Left ventricle myocardium inferior (tissue), 1 donor: ENCODE measurements at places on chromosomes 7 and 10.

DNA sequence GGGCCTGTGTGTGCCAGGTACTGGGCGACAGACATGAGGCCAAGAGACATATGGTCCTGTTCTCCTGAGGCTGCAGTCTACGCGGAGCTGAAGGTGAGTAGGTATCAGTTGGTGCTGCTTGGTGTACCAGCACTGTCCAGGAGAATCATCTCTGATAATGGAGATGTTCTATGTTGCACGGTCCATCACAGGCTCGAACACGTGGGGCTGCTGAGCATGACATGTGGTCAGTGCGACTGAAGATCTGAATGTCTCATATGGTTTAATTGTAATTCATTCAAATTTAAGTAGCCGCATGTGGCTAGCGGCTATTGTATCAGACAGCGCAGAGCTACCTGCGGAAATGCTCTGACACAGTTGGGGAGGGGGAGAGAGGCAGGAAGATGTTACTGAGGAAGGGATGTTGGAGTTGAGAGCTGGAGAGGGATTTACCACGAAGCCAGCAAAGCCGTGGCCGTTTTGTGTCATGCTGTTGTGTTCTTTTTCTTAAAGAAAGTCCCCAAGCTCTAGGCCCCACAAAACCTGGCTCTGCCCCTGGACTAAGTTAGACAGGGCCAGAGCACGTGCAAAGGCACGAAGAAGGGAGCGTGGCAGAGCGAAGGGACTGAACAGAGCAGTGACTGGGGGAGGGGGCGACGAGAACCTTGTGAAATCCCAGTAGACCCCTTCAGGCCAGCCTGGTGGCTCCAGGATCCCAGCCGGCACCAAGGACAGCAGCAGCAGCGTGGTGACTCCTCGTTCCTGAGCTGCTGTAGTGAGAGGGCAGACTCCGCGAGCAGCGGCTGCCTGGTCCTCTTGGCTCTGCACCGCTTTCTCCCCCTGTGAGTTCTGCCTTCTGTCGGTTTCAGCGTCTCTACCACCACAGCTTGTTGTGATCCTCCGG is 20.0 kb downstream of the SMKR1 start:
- H3K27me3 ChIP-seq, result peaks cover 78% of the 10 kb centered on the region
- DNase-seq, result no peak
- H3K36me3 ChIP-seq, result no peaks in the 10 kb centered on the region
- no peak overlapping the region for H3K4me3 ChIP-seq
- no peak overlapping the region for H3K27ac ChIP-seq
- no peaks in the 10 kb centered on the region for H3K4me1 ChIP-seq

GRCh38 chr10:79404690-79405131 is 40.7 kb downstream of the ZCCHC24 start:
- H3K27ac ChIP-seq, result no peak overlapping the region
- H3K4me1 ChIP-seq, result no peaks in the 10 kb centered on the region
- DNase-seq, result no peak

GRCh38 chr10:105138358-105138757 is 497.3 kb downstream of the SORCS3 start:
- H3K4me1 ChIP-seq, result no peaks in the 10 kb centered on the region
- no peaks in the 10 kb centered on the region for H3K27me3 ChIP-seq
- peak overlapping the region; percentile 68 for H3K27ac ChIP-seq
- H3K4me3 ChIP-seq, result no peak overlapping the region

GRCh38 chr7:39676346-39676745 is 53.0 kb downstream of the RALA start:
- H3K27me3 ChIP-seq, result no peaks in the 10 kb centered on the region
- H3K4me3 ChIP-seq, result no peak overlapping the region
- peaks cover 78% of the 10 kb centered on the region for H3K4me1 ChIP-seq
- no peaks in the 10 kb centered on the region for H3K36me3 ChIP-seq
- DNase-seq, result no peak

DNA sequence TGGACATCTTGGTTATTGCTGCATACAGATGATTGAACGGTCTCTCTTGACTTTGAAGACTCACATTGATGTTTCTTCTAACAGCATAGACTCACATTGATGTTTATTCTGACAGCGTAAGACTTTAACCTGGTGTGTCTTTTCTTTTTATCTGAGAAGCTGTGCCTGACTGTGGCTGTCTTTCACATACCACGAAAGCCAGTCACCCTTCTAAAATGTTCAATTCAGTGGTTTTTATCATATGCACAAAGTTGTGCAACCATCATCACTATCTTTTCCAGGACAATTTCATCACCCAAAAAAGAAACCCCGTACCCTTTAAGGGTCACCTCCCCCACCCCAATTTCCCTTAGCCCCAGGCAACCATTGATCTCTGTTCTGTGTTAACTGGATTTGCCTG is 24.7 kb downstream of the CELF2 start:
- DNase-seq, result no peak
- peaks cover 84% of the 10 kb centered on the region for H3K4me1 ChIP-seq
- H3K4me3 ChIP-seq, result no peak overlapping the region
- H3K27ac ChIP-seq, result peak overlapping the region; percentile 89
- no peaks in the 10 kb centered on the region for H3K36me3 ChIP-seq

DNA sequence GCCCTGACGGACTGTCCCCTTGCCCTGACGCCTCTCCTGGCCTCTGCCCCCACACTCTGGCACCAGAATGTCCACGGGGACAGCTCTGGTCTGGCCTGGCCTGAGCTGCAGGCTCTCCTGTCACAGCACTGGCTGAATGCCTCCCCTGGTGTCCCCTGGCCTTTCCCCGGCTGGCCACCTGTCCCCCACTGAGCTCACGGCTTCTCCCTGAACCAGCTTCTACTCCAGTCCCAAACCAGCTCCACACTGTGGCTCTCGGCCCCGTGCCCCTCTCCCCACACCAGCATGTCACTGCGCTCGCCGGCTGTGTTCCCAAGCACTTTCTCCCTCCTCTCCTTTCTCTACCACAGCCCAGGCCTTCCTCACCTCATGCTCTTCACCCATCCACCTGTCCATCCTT is 386.4 kb downstream of the DNAJB6 start:
- H3K36me3 ChIP-seq, result no peaks in the 10 kb centered on the region
- H3K4me1 ChIP-seq, result no peaks in the 10 kb centered on the region
- no peak overlapping the region for H3K27ac ChIP-seq
- H3K4me3 ChIP-seq, result no peak overlapping the region

GRCh38 chr7:55192723-55193122 is 172.4 kb upstream of the LANCL2 start:
- no peak overlapping the region for H3K4me3 ChIP-seq
- H3K36me3 ChIP-seq, result peaks cover 6% of the 10 kb centered on the region
- no peaks in the 10 kb centered on the region for H3K27me3 ChIP-seq

- DNase-seq, result no peak
- peaks cover 37% of the 10 kb centered on the region for H3K4me1 ChIP-seq
- peak overlapping the region; percentile 85 for H3K27ac ChIP-seq
Observed at GRCh38 chr7:104207348-104207730, 474 bp downstream of the ORC5 start.

DNA sequence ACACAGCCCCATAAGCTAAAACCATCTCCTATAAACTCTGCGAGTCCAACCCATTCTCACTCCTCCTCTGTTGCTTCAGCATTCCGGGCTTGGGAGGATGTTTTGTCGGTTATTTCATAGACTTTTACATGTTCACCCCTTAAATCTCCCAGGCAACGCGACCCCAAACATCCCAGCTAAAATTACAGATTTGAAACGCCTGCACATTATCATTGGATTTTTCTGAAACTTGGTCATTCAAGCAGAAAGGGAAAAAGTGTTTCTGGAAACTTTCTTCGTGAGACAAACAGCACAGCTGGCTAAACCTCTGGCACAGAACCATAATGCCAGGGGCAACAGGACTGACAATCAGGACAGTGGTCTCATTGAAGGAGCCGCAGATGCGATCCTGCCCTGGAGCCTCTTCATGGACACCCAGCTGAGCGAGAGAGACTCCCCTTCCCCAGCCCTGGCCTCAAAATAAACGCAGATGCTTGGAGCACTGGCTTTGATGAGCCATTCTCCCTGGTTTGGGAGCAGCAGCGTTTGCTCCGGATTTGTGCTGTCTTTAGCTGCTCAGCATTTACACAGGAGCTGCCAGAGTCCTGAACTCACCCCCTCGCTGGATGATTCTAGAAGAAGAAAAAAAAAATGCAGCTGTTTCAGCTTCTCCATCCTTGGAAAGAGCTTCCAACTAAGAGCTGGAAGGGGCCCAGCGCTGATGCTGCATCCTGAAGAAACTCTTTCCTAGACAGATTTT is 30.1 kb downstream of the AFAP1L2 start:
- peaks cover 27% of the 10 kb centered on the region for H3K4me1 ChIP-seq
- peaks cover 13% of the 10 kb centered on the region for H3K27me3 ChIP-seq
- peak overlapping the region; percentile 25 for H3K4me3 ChIP-seq
- peak; percentile 70 for DNase-seq

DNA sequence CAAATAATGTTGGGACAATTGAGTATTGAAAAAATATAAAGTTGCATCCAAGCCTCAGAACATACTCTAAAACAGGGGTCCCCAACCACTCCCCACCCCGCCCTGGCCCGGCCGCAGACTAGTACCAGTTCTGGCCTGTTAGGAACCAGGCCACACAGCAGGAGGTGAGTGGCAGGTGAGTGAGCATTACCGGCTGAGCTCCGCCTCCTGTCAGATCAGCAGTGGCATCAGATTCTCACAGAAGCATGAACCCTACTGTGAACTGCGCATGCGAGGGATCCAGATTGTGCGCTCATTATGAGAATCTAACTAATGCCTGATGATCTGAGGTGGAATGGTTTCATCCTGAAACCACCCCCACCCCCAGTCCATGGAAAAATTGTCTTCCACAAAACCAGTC is 19.4 kb downstream of the HIPK2 start:
- H3K36me3 ChIP-seq, result peaks cover 5% of the 10 kb centered on the region
- peaks cover 100% of the 10 kb centered on the region for H3K4me1 ChIP-seq
- no peak for DNase-seq
- H3K4me3 ChIP-seq, result no peak overlapping the region
- no peaks in the 10 kb centered on the region for H3K27me3 ChIP-seq

GRCh38 chr10:103803941-103804340 is 51.4 kb downstream of the SH3PXD2A start:
- H3K27ac ChIP-seq, result no peak overlapping the region
- no peak overlapping the region for H3K4me3 ChIP-seq
- H3K36me3 ChIP-seq, result peaks cover 21% of the 10 kb centered on the region

GRCh38 chr7:1028044-1028770 is 16.1 kb upstream of the GPR146 start:
- H3K36me3 ChIP-seq, result peaks cover 9% of the 10 kb centered on the region
- H3K4me3 ChIP-seq, result peak overlapping the region; percentile 94
- DNase-seq, result peak; percentile 92

GRCh38 chr10:70296406-70296899 is 12.6 kb upstream of the NPFFR1 start:
- peaks cover 25% of the 10 kb centered on the region for H3K4me1 ChIP-seq
- DNase-seq, result peak; percentile 91
- H3K27ac ChIP-seq, result peak overlapping the region; percentile 92
- H3K36me3 ChIP-seq, result peaks cover 5% of the 10 kb centered on the region
- no peak overlapping the region for H3K4me3 ChIP-seq

GRCh38 chr10:98309366-98310355 is 41.7 kb upstream of the LOXL4 start:
- H3K27me3 ChIP-seq, result peaks cover 15% of the 10 kb centered on the region
- H3K4me3 ChIP-seq, result peak overlapping the region; percentile 10
- DNase-seq, result peak; percentile 72
- H3K27ac ChIP-seq, result no peak overlapping the region

DNA sequence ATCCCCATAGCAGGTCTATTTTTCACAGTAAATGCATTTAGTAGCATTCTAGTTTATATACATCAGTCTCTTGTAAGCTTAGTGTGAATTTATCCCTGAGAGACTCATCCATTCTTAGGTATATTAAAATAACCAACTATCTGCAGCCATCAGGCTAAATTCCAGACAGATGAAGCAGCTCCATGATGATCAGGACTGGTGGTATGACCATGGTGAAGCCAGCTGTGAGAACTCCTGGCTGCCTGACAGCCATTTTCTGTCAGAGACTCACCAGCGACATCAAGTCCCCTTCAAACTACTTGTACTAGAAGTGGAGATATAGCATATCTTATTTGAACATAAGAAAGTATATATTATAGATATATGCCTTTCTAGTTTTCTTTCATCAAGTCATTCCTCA is 70.3 kb upstream of the GSDME start:
- H3K4me3 ChIP-seq, result no peak overlapping the region
- no peaks in the 10 kb centered on the region for H3K27me3 ChIP-seq
- peaks cover 51% of the 10 kb centered on the region for H3K4me1 ChIP-seq
- H3K27ac ChIP-seq, result no peak overlapping the region

- no peaks in the 10 kb centered on the region for H3K4me1 ChIP-seq
- H3K36me3 ChIP-seq, result no peaks in the 10 kb centered on the region
- H3K27ac ChIP-seq, result no peak overlapping the region
- DNase-seq, result no peak
- no peaks in the 10 kb centered on the region for H3K27me3 ChIP-seq
Observed at GRCh38 chr10:88108115-88108610, 244.7 kb downstream of the PTEN start.

GRCh38 chr7:6401536-6401935 is 46.2 kb downstream of the DAGLB start:
- no peaks in the 10 kb centered on the region for H3K27me3 ChIP-seq
- peaks cover 62% of the 10 kb centered on the region for H3K36me3 ChIP-seq
- H3K4me1 ChIP-seq, result peaks cover 47% of the 10 kb centered on the region
- H3K4me3 ChIP-seq, result no peak overlapping the region

- H3K27ac ChIP-seq, result no peak overlapping the region
- H3K4me1 ChIP-seq, result no peaks in the 10 kb centered on the region
- no peak for DNase-seq
- H3K4me3 ChIP-seq, result no peak overlapping the region
- no peaks in the 10 kb centered on the region for H3K36me3 ChIP-seq
- no peaks in the 10 kb centered on the region for H3K27me3 ChIP-seq
Observed at GRCh38 chr7:87590578-87590977, 10.1 kb downstream of the ABCB1 start.

DNA sequence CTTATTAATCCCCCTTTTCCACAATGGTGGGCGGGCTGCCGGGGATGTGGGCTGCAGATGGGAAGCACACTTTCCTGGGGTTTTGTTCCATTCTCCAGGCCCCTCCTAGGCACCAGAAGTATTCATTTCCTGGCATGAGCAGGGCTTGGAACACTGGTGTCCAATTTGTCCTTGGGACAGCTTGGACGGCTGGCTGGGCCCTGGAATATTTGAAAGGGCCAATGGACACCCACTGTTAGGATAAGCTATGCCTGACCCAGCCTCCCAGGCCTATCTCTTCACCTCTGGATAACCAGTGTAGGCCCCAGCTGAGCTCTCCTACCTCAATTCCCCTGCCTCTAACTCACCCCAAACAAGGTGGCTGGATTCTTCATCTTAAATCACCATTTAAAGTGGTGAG is 354.9 kb downstream of the PTEN start:
- H3K4me3 ChIP-seq, result no peak overlapping the region
- H3K4me1 ChIP-seq, result peaks cover 6% of the 10 kb centered on the region
- H3K27ac ChIP-seq, result no peak overlapping the region
- DNase-seq, result no peak
